Caco-2 (cell line): ENCODE measurements at places on chromosomes 2 and 18. TPM values are rescaled to one million over a fixed set of nuclear protein-coding genes. Genes with fewer than 3 reads are reported as not detected.
A peak's percentile ranks its signal among the peaks of the same experiment; 100 is the strongest.

DNA sequence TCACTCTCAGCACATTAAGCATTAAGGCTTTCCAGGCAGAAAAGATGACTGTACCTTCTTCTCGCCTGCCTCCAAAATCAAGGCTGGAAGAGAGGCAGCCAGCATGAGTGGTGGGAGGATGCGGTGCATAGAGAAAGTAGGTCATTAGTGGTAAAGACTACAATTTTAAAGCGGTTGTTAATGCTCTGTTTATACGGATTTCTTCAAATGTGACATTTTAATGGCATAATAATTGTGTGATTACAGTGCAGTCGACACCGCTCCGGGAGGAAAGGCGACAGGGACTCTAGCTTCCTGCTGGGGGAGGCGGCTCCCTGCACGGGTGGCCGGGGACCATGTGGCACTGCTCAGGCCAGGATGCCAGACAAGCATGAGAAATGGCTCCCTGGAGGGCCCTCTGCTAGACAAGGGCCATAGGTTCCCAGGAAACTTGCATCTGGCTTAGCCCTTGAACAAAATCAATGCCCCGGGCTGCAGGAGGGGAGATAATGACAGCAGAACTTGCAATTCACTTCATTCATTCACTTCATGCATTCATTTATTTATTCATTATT is 129.6 kb downstream of the GALNT14 start:
- no peak for DNase-seq

DNA sequence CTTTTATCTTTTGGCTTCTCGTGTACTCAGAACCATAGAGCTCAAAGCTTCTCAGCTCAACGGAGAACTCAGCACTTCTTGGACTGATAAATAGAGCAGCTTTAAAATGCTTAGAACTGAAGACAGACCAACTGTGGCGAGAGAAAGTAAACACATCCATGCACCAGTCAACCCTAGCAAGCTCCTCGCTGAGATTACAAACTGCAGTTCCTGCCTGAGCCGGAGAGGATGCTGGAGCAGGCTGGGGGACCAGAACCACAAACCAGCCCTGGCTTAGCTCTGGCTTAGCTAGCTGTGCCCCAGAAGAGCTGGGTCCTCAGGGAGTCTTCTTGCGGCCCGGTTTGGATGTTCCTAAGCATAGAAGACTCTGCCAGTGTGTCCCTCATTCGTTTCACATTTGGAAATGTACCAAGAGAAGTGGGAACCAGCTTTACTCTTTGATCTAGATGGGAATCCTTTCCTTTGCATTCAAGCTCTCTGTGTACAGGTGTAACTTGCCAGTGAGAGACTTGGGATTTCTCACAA is 5.6 kb downstream of the PAX8 start:
- no peak for DNase-seq

DNAJC5G gene
- 0.25 and 0.51 TPM in 2 replicates for total RNA-seq

GRCh38 chr2:9214873-9215272 is 8.3 kb downstream of the ASAP2 start:
- no peak for DNase-seq

SFXN5 gene
- total RNA-seq, result 26.8 and 31.3 TPM in 2 replicates

GRCh38 chr2:227415538-227416424 is 28.0 kb upstream of the SCYGR1 start:
- DNase-seq, result no peak

GRCh38 chr2:24874035-24874434 is 46.0 kb downstream of the ADCY3 start:
- DNase-seq, result no peak

GRCh38 chr2:130740671-130741070 is 11.8 kb downstream of the GPR148 start:
- no peak for DNase-seq

- no peak for DNase-seq
Observed at GRCh38 chr2:74290466-74291217, 52.6 kb downstream of the SLC4A5 start.

ERBB4 gene
- not detected in 2 replicates for total RNA-seq

GAL3ST2 gene
- total RNA-seq, result 6.0 and 6.8 TPM in 2 replicates

CYP27C1 gene
- total RNA-seq, result 0.11 TPM in 1 of 2 replicates, not detected in the other

DNA sequence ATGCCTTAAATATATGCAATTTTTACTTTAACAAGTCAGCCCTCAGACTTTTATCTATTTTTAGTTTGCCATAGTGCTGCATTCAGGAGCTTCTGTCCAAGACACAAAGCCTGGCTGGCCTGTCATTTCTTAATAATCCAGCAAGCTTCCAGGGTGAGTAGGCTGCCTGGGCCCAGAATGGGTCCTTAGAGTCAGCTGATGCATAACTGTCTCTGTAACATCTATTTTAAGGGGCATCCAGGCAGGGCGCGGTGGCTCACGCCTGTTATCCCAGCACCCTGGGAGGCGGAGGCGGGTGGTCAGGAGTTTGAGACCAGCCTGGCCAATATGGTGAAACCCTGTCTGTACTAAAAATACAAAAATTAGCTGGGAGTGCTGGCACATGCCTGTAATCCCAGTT is 11.8 kb upstream of the GNLY start:
- peak; percentile 27 for DNase-seq

GRCh38 chr18:52289392-52289791 is 50.6 kb upstream of the DCC start:
- DNase-seq, result no peak

DNA sequence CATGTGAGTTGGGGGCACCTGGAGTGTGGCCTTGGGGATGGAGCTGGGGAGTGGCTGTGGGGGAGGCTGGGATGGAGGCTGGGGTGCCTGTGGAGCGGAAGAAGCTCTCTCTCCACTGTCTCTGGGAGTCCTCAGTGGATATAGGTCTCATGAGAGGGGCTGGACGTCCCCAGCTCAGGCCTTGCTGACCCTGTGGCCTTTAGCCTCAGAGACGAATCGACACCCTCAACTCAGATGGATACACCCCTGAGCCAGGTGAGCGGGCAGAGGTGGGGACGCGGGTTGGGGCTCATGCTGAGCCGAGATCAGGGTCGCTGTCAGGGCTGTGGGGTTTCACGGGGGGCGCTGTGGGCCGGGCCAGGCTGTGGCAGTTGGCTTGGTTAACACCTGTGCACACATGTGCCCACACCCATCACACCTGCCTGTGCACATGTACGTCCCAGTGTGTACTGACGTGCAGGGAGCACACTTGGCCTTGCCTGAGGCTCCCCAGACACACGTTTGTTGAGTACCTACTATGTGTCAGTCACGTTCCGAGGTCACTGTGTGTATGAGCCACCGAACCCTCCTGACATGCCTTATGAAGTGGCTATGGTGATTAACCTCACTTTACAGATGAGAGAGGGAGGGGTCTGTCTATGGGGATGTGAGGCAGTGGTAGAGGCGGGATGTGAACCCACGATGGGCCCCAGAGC is 20.1 kb downstream of the ZAP70 start:
- peak; percentile 22 for DNase-seq

DNA sequence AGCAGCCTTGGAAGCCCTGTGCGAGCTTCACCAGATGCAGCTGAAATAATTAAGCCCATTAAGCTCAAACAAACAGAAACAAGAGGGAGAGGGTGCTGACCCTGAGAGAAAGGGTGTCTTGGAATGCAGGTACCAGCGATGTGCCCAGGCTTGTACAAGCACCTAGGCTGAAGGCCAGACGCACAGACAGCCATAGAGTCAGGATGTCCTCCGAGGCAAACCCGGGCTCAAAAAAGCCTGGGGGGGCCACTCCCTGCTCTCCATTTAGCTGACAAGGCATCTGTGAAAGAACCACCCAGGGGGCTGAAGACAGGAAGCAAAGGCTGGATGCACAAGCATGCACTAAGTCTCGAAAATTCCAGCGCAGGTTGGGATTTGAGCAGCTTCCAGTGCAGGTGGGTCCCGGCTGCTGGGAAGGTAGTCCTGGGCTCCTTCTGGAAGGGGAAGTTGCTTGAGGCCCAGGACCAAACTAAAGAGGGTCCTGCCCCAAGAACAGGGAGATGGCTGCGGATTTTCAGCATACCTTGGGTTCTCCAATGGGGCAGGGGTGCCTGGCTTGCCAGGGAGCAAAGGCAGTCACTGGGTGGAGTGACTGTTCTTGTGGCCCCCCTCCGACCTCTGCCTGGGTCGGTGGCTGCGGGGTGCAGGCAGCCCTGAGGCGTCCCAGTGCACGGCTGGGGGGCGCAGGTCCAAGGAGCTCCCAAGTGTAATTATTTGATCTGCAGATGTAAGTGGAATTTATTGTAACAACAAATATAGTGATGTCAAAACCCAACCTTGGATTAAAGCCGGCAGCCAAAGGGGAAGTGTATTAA is 5.9 kb downstream of the GBX2 start:
- DNase-seq, result no peak

SPP2 gene
- not detected in 2 replicates for total RNA-seq

SP100 gene
- total RNA-seq, result 6.3 and 7.8 TPM in 2 replicates

DNA sequence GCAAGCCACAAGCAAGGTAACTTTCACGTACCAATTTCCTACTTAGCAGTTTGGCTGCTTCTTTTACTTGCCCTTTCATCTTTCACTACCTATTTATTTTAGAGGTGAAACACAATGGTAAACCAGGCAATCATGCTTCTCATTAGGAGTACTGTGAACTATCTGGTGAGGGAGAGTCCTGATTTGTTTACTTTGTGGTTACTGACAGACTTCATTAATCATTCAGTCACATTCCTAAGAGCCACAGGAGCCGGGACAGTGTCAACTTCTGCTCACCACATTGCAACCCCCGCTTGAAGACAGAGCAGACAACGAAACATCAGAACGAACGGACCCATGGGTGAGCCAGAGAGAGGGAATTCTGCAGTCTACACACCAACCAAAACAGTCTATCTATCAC is 28.8 kb downstream of the TUBB6 start:
- peak; percentile 72 for DNase-seq

DNA sequence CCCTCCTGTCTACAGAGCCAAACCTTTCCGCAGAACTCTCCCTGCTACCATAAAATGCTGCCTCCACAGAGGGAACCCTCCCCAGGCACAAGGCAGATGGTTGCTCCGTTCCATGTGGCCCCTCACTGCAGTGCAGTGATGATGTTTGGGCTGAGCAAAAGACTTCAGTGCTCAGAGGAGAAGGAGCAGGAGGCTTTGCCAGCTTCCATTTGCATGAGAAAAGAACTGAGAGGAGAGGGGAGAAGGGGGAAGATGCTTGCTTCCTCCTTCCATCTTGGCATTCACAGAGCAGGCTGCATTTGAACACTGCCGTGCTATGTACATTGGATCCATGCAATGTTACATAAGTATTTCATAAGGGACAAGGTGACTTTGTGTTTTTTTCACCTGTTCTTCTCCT is 46.6 kb upstream of the TMEM200C start:
- DNase-seq, result no peak

- peak; percentile 70 for DNase-seq
Observed at GRCh38 chr2:221554769-221555493, 17.2 kb downstream of the EPHA4 start.

DNA sequence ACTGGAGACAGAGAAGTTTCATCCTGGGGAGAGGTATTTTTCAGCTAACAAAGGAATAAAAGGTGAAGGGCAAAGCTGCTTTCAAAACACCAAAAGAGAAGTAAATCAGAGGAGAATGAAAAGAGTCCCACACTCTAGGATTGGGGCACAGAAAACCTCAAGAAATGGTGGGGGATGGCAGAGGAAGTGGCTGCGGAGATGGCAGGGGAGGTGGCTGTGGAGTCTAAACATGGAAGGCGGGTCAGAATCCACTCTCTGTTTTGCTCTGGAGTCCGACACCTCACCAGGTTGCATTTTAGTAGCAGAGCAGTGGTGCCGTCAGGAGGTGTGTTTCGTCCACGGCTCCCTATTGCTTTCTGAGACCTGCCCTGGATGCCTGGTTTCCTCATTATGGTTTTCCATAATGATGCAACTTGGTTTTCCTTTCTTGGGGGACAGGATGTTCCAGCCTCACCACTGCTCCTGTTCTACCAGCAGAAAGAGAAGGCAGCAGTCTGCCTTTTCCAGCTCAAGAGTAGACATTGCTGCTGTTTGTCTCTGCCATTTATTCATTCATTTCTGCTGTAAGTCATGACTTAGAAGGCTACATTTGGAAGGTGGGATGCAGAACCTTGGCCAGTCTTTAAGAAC is 188.7 kb downstream of the ANKRD44 start:
- DNase-seq, result no peak

DNA sequence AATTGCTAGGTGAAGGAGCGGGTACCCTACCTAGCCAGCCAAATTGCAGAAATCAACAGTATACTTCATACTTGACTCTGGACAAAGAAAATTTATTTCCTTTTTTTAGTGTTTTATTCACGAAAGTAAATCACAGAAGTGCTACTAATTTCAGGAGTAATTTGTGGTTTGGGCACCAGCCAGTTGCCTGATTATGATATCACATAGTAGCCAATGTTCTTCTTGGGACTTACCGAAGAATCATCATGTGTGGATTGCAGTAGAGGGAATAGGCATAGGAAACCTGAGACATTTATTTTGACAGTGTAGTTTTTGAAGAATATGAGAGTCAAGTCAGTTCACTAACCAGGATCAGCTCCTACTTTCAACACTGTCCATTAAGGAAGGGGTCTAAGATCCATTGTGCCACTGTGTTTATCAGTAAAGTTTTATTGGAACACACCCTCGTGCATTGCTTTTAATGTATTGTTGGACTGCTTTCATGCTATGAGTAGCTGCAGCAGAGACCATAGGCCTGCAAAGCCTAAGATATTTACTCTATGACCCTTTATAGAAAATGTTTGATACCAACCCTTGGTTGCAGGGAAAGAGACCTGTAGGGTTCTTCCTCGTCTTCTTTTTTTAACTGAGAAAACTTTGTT is 32.1 kb downstream of the TNFRSF11A start:
- DNase-seq, result no peak

DNA sequence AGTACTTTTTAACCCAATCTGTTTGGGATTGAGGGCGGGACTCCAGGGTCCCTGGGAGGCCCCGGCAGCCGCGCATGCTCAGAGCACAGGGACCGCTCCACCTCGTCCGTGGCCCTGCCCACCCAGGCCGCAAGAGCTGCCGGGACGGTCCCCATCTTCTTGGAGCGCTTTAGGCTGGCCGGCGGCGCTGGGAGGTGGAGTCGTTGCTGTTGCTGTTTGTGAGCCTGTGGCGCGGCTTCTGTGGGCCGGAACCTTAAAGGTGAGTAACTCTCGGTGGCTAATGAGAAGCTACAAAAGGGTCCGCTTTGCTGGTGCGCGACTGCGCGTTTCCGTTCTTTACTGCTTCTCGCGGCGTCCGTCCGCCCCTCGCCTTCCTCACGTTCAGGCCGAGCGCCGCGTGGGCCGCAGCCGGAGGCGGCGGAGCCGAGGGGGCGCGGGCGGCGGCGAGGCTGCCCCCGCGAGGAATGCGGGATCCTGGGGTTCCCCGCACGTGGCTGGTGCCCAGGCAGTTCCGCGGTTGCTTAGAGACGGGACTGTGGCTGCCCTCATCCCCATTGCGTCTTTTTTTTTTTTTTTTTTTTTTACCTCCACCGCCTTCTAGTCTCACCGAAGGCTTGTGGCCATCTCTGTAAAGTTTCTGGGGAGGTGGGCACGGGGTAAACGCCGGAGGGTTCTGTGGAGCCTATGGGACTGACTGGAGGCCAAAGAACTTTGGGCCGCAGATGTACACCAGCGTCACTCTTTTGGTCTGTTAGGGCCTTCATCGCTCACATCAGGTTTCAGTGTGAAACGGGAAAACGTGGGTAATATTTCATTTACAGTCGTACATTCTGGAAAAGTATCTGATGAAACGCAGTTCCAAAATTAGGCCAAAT is at the start of gene SSB:
Gene SSB (plus strand): TSS at position 154 of the 875 bp plus-strand sequence. CDS start 2,090 bp downstream, outside the sequence.
- peak; percentile 96 for DNase-seq

- DNase-seq, result no peak
Observed at GRCh38 chr2:223513771-223514455, 88.2 kb downstream of the SCG2 start.
